A673 (cell line): ENCODE measurements at places on chromosomes 16 and 17. TPM values are rescaled to one million over a fixed set of nuclear protein-coding genes. Genes with fewer than 3 reads are reported as not detected.

Gene LRRC75A
- total RNA-seq: 2.8 and 3.6 TPM in 2 replicates

- no peaks in the 10 kb centered on the region for H3K36me3 ChIP-seq
- no peak overlapping the region for H3K27ac ChIP-seq
- H3K4me3 ChIP-seq: no peak overlapping the region
- no peaks in the 10 kb centered on the region for H3K27me3 ChIP-seq
Measured at GRCh38 chr16:17461951-17462729, 8.6 kb downstream of the XYLT1 start.

Gene BCAR1
- 42.2 and 47.3 TPM in 2 replicates for total RNA-seq

GRCh38 chr16:78310196-78310595 is 210.7 kb downstream of the WWOX start:
- H3K27ac ChIP-seq: no peak overlapping the region
- no peaks in the 10 kb centered on the region for H3K4me1 ChIP-seq
- H3K27me3 ChIP-seq: no peaks in the 10 kb centered on the region
- no peak overlapping the region for H3K4me3 ChIP-seq

Gene ABI3
- total RNA-seq: 9.7 and 13.0 TPM in 2 replicates
